ENCODE measurements at places on chromosomes 6 and 20. TPM values are rescaled to one million over a fixed set of nuclear protein-coding genes. Genes with fewer than 3 reads are reported as not detected.

The ADGRF5 gene
- polyA plus RNA-seq, result 32.4 TPM

The NMBR gene
- polyA plus RNA-seq, result 0.44 TPM

The COX4I2 gene
- 2.2 TPM for polyA plus RNA-seq

The HLA-DMA gene
- polyA plus RNA-seq, result 17.2 TPM

The PDE7B gene
- polyA plus RNA-seq, result 9.5 TPM

The MEI4 gene
- polyA plus RNA-seq, result 2.7 TPM

The GPLD1 gene
- 2.6 TPM for polyA plus RNA-seq

The COL10A1 gene
- polyA plus RNA-seq, result 0.30 TPM

The TNFRSF6B gene
- 1.4 TPM for polyA plus RNA-seq

The GFRA4 gene
- 0.20 TPM for polyA plus RNA-seq

The CTCFL gene
- 1.9 TPM for polyA plus RNA-seq

The ZBTB24 gene
- 14.6 TPM for polyA plus RNA-seq

The TMEM200A gene
- 24.3 TPM for polyA plus RNA-seq

The SLC22A3 gene
- polyA plus RNA-seq, result 4.3 TPM

The MAS1 gene
- polyA plus RNA-seq, result not detected

The SFTA2 gene
- polyA plus RNA-seq, result 1.8 TPM

The STX11 gene
- 0.79 TPM for polyA plus RNA-seq

The FOXS1 gene
- 6.5 TPM for polyA plus RNA-seq

The PAX1 gene
- polyA plus RNA-seq, result not detected

The ASIP gene
- polyA plus RNA-seq, result not detected

The FOXC1 gene
- polyA plus RNA-seq, result 103 TPM

The CD93 gene
- polyA plus RNA-seq, result 47.6 TPM

The GTF3C6 gene
- polyA plus RNA-seq, result 107 TPM

The CST5 gene
- polyA plus RNA-seq, result not detected

The IL17A gene
- not detected for polyA plus RNA-seq

The GNAS-AS1 gene
- 1.3 TPM for polyA plus RNA-seq

The MAP7 gene
- 32.6 TPM for polyA plus RNA-seq

The ZFAND3 gene
- 140 TPM for polyA plus RNA-seq

The PDYN gene
- 0.23 TPM for polyA plus RNA-seq

The ENPP5 gene
- polyA plus RNA-seq, result 21.3 TPM

The SLC22A7 gene
- 2.5 TPM for polyA plus RNA-seq

The DEFB113 gene
- polyA plus RNA-seq, result not detected

The PROKR2 gene
- polyA plus RNA-seq, result not detected

The ELOVL2 gene
- 9.0 TPM for polyA plus RNA-seq

The SLC24A3 gene
- 4.7 TPM for polyA plus RNA-seq

The KHDRBS2 gene
- polyA plus RNA-seq, result 1.8 TPM

The MED20 gene
- 40.5 TPM for polyA plus RNA-seq

The MYB gene
- polyA plus RNA-seq, result 5.1 TPM

The DLK2 gene
- 1.4 TPM for polyA plus RNA-seq

The KHDC1L gene
- polyA plus RNA-seq, result 0.69 TPM

The TDRD6 gene
- 0.90 TPM for polyA plus RNA-seq

The KLHDC3 gene
- polyA plus RNA-seq, result 98.2 TPM

The STMND1 gene
- 0.38 TPM for polyA plus RNA-seq

The LST1 gene
- polyA plus RNA-seq, result 3.8 TPM

The ANGPT4 gene
- polyA plus RNA-seq, result 0.19 TPM

The GRIK2 gene
- polyA plus RNA-seq, result 16.9 TPM

The TSHZ2 gene
- 14.2 TPM for polyA plus RNA-seq

The KCNB1 gene
- polyA plus RNA-seq, result 0.39 TPM

The SMIM28 gene
- 0.12 TPM for polyA plus RNA-seq

The KCNQ2 gene
- 5.0 TPM for polyA plus RNA-seq

The ZNF391 gene
- 10.1 TPM for polyA plus RNA-seq

All from right renal pelvis (tissue), 4 donors.